ENCODE measurements at places on chromosomes 5 and 9. TPM values are rescaled to one million over a fixed set of nuclear protein-coding genes. Genes with fewer than 3 reads are reported as not detected.

DNA sequence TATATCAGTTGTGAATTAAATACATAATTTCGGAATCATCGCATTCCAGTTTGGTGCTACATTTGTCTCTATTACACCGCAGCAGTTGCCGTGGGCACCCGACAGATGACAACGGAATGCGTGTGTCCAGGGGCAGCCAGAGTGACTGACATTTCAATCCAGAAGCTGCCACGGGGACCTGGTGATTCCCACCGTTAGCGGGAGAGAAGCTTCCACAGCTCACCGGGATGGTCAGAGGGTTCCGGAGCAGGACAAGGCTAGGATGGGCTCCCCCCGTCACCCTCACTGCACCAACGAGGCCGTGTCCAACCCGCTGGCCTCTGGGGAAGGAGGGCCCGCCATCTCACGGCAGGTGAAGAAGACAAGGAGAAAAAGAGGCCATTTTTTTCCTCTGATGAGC, 86.8 kb downstream of the GTF3C4 start:
- peaks cover 37% of the 10 kb centered on the region for H3K27me3 ChIP-seq
- no peaks in the 10 kb centered on the region for H3K4me1 ChIP-seq
- no peak overlapping the region for H3K27ac ChIP-seq
- no peak overlapping the region for H3K4me3 ChIP-seq

HAPLN1 gene
- total RNA-seq, result not detected

DNA sequence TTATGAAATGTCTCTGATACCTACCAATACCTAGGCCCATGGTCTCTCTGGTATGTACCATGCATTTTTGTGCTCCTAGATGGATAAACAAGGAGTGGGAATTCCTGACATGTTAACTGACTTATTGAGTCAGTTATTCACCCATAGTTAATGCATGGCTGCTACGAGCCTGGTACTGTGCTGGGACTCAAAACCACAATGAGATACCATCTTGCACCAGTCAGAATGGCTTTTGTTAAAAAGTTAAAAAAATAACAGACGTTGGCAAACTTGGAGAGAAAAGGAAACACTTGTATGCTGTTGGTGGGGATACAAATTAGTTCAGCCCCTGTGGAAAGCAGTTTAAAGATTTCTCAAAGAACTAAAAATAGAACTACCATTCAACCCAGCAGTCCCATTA, 293.8 kb downstream of the OSTF1 start:
- no peaks in the 10 kb centered on the region for H3K27me3 ChIP-seq
- DNase-seq, result no peak
- no peak overlapping the region for H3K4me3 ChIP-seq
- no peaks in the 10 kb centered on the region for H3K4me1 ChIP-seq
- no peak overlapping the region for H3K27ac ChIP-seq

PCDHGA3 gene
- total RNA-seq, result not detected

DNA sequence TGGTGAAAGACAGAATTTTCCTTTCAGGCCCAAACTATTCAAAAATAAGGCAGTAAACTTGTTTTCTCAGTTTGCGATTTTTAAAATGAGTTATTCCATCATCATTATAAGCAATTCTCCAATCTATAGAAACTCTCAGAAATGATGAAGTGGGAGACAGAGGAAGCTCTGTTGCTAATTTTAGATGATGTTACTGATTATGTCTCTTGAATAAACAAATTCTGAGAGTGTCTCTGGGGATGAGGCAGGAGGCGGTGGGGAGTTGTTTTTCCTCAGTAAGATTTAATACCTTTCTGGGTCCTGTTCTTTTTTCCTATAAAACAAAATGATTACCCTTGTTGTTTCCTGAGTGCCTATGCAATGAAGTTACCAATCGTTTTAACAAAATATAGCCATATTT, 43.9 kb upstream of the TEX48 start:
- H3K27me3 ChIP-seq, result no peaks in the 10 kb centered on the region
- H3K4me3 ChIP-seq, result no peak overlapping the region
- H3K27ac ChIP-seq, result no peak overlapping the region

DNA sequence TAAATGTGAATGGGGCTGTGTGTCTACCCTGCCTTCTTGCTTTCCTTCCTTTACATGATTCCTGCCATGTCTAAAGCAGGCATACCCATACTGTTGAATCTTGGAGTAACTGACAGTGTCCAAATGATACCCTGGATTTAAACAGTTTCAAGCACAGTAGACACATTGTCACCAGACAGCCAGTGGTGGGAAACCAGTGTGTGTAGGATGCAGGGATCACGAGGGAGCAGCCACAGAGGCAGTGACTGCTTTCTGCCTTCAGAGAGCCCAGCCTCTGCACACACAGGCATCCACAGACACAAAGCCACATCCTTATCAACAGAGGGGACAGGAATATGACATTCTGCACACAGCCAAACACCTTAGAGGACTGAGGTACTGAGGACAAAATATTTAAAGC, 184.2 kb upstream of the TBCA start:
- no peak overlapping the region for H3K4me3 ChIP-seq
- no peak overlapping the region for H3K27ac ChIP-seq
- H3K27me3 ChIP-seq, result peaks cover 65% of the 10 kb centered on the region
- no peak for DNase-seq

C9orf152 gene
- not detected for total RNA-seq

RAI14 gene
- total RNA-seq, result not detected

DNA sequence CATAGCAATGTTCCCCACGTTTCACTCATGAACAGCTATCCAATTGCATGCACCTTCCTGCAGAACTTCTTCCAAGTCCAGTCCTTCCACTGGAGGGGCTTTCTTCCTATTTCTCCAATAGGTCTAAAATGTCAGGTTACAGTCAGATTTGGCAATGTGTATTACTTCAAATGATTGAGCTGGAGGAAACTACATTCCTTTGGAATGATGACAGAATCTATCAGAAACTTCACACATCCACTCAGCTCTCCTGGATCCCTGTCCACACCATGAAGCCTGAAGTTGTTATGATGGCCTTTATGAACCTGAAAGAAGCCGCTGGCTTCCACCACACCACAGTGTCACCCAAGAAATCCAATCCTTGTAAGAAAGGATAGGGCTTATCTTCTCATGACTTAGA, 32.2 kb downstream of the FBXW2 start:
- no peaks in the 10 kb centered on the region for H3K27me3 ChIP-seq
- H3K4me3 ChIP-seq, result no peak overlapping the region
- peaks cover 12% of the 10 kb centered on the region for H3K36me3 ChIP-seq
- DNase-seq, result no peak

- H3K27ac ChIP-seq, result no peak overlapping the region
- H3K4me3 ChIP-seq, result no peak overlapping the region
- H3K36me3 ChIP-seq, result no peaks in the 10 kb centered on the region
Observed at GRCh38 chr5:1508659-1509290, 15.0 kb downstream of the LPCAT1 start.

DNA sequence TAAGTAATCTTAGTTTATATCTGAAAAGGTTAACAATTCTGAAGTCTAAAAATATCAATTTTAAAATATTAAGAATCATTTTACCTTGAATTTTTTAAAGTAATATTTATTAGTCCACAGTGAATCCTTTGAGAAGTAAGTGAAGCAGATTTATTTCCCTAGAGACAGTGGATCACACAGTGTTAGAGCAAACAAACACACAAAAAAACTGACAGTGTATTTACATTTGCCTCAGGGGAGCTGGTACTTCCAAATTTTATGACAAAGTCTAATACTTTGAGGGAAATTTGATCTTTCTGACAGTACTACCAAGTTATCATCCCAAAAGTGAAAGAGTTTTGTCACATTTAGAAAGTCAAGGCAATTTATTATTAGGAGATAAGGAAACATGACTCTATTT, 1750.6 kb upstream of the CDH9 start:
- DNase-seq, result no peak
- no peaks in the 10 kb centered on the region for H3K27me3 ChIP-seq
- no peaks in the 10 kb centered on the region for H3K4me1 ChIP-seq
- H3K4me3 ChIP-seq, result no peak overlapping the region
- no peaks in the 10 kb centered on the region for H3K36me3 ChIP-seq

DNA sequence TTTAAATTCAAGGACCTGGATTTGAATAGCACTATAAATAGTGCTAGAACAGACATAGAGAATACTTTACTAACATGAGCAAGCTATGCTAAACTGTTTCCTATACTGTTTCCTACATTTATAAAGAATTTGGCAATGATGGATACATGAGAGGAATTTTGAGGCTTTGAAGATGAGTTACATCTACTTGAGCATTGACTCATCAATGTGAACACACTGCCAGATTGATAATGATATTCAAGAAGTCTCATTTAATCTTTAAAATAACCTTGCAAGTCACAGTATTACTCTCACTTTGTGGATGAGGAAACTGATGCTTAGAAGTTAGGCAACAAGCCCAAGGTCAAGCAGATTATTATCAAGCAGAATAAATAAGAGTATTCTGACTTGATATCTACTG, 281.9 kb downstream of the DNAH5 start:
- H3K4me3 ChIP-seq, result no peak overlapping the region
- H3K27me3 ChIP-seq, result no peaks in the 10 kb centered on the region
- no peak for DNase-seq
- no peaks in the 10 kb centered on the region for H3K4me1 ChIP-seq
- H3K27ac ChIP-seq, result no peak overlapping the region

- H3K4me3 ChIP-seq, result no peak overlapping the region
- H3K4me1 ChIP-seq, result peaks cover 38% of the 10 kb centered on the region
Observed at GRCh38 chr9:113547501-113547900, 84.0 kb downstream of the RGS3 start.

GRCh38 chr9:21607576-21607975, 125.5 kb upstream of the IFNE start:
- DNase-seq, result no peak
- H3K4me1 ChIP-seq, result peaks cover 21% of the 10 kb centered on the region
- no peaks in the 10 kb centered on the region for H3K27me3 ChIP-seq

- H3K4me1 ChIP-seq, result no peaks in the 10 kb centered on the region
- no peak overlapping the region for H3K4me3 ChIP-seq
- DNase-seq, result no peak
- H3K27ac ChIP-seq, result no peak overlapping the region
- H3K27me3 ChIP-seq, result peaks cover 3% of the 10 kb centered on the region
Observed at GRCh38 chr5:109529520-109529919, 119.7 kb upstream of the PJA2 start.

- no peaks in the 10 kb centered on the region for H3K36me3 ChIP-seq
- peaks cover 3% of the 10 kb centered on the region for H3K4me1 ChIP-seq
- H3K4me3 ChIP-seq, result no peak overlapping the region
- peaks cover 7% of the 10 kb centered on the region for H3K27me3 ChIP-seq
Observed at GRCh38 chr9:99561509-99561917, 260.2 kb upstream of the NR4A3 start.

DNA sequence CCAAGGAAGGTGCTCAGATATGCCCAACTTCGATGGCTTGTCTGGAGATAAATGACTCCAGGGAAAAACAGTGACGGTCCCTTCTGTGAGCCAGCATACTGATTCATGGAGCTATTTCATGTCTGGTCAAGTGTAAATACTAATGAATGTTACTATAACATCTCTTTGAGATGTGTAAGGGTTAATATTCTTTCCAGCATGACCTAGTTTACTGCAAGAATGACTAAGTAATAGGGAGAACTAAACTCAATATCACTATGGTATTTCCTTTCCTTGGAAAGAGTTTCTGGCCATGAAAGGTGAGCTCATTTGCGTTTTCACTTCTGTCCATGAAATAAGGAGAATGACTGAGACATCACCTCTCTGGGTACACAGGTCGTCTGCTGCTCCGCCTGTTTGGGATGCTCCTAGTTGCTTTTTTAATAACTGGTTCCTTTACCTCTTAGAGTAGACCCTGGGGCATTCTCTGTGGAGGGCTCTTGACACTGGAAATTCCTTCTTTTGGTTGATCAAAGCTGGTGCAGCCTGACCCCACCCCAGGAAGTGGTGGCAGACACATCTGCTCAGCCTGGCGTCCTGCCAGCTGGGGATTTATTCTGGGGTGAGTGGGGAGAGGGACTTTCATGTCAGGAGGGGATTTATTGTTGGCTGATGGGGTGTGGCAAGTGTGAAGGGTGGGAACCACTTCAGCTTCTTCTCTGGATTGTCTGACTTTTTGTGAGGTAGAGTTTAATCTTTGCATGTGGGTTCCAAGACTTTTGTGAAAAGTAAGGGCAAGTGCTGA, 250.0 kb upstream of the MPDZ start:
- H3K4me3 ChIP-seq, result no peak overlapping the region
- no peaks in the 10 kb centered on the region for H3K36me3 ChIP-seq
- no peak for DNase-seq
- no peaks in the 10 kb centered on the region for H3K27me3 ChIP-seq
- H3K27ac ChIP-seq, result no peak overlapping the region

BNC2 gene
- not detected for total RNA-seq

MRPL41 gene
- total RNA-seq, result 64.4 TPM

TEX48 gene
- total RNA-seq, result not detected

GLDC gene
- total RNA-seq, result not detected

Measured in activated naive CD8-positive, alpha-beta T cell treated with anti-CD3 and anti-CD28 coated beads, Interleukin-2, amount 10 ng/mL, durations not matched to agents 7 days and 5 days (primary cell).